ENCODE measurements at places on chromosomes 5 and 9.
A peak's percentile ranks its signal among the peaks of the same experiment; 100 is the strongest.

GRCh38 chr5:173452119-173452905 is 124.1 kb upstream of the STC2 start:
- no peak for DNase-seq
- H3K36me3 ChIP-seq, result no peaks in the 10 kb centered on the region
- no peaks in the 10 kb centered on the region for H3K27me3 ChIP-seq
- H3K4me1 ChIP-seq, result no peaks in the 10 kb centered on the region
- no peak overlapping the region for H3K4me3 ChIP-seq

DNA sequence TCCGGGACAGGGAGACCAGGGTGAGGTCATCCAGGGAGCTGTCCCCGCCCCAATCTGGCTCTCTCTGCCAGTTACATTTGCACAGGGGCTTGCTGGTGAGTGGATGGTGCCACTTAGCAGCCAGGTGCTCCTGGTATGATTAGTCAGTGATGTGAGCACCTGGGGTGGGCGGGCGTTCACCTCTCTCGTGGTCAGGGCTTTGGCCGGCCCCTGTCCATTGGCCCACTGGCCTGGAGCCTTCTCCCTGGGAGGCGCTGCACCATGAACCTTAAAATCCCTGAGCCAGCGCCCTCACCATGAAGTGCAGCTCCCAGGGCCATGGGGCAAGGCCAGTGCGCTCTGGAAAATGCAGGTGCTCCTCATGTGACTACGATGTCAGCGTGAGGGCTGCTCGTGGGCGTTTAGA is 2.0 kb downstream of the NKD2 start:
- peak overlapping the region; percentile 39 for H3K4me3 ChIP-seq
- peaks cover 13% of the 10 kb centered on the region for H3K4me1 ChIP-seq
- no peak for DNase-seq
- no peak overlapping the region for H3K27ac ChIP-seq

GRCh38 chr9:132878695-132879456 is at the start of gene SPACA9:
Gene SPACA9, plus strand, starts transcription at chr9:132878898. Its CDS starts 5,050 bp downstream, at chr9:132883948.
- peak within 1 kb of the TSS; percentile 61 for H3K27ac ChIP-seq
- peaks cover 16% of the 10 kb centered on the region for H3K4me1 ChIP-seq
- DNase-seq, result peak; percentile 63
- peak within 1 kb of the TSS; percentile 84 for H3K4me3 ChIP-seq
- H3K27me3 ChIP-seq, result no peaks in the 10 kb centered on the region

DNA sequence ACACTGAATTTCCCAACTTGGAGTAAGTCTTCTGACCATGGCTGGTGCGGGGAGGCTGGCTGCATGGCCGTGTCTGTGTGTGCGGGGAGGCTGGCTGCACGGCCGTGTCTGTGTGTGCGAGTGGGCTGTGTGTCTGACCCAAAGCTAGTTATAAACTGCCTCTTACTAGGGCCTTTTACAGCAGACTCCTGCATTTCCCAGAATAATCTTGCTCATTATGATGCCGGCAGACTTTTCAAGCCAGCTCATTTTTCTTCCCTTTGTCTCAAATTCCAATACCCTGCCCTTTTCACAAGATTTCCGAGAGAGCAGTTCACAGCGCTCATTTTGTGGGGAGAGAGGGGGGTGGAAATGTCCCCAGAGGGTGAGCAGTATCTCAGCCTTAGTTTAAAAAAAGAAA is 470.7 kb upstream of the BRINP1 start:
- no peaks in the 10 kb centered on the region for H3K36me3 ChIP-seq
- DNase-seq, result no peak
- H3K4me1 ChIP-seq, result no peaks in the 10 kb centered on the region
- no peak overlapping the region for H3K4me3 ChIP-seq
